ENCODE measurements at places on chromosomes 7 and 10. TPM values are rescaled to one million over a fixed set of nuclear protein-coding genes. Genes with fewer than 3 reads are reported as not detected.

Gene EMX2
- not detected for total RNA-seq

Gene BHLHA15
- total RNA-seq = 0.55 TPM

Gene EPO
- total RNA-seq = not detected

Gene SLC16A9
- total RNA-seq = 0.44 TPM

Gene LRRC18
- total RNA-seq = not detected

Gene CREB3L2
- 28.9 TPM for total RNA-seq

Gene PDE6C
- total RNA-seq = not detected

Gene CPXM2
- total RNA-seq = not detected

Gene EBF3
- total RNA-seq = not detected

Gene CYP2C8
- 0.66 TPM for total RNA-seq

Gene LIPF
- total RNA-seq = not detected

Gene PLAU
- total RNA-seq = not detected

Gene LHPP
- total RNA-seq = 27.4 TPM

Gene PRPS1L1
- not detected for total RNA-seq

Gene TMEM196
- total RNA-seq = not detected

Gene KCTD7
- 39.3 TPM for total RNA-seq

Gene BCAP29
- total RNA-seq = 16.9 TPM

Gene NPC1L1
- not detected for total RNA-seq

Gene CLCN1
- not detected for total RNA-seq

Gene VIPR2
- total RNA-seq = 0.79 TPM

Gene ICA1
- 0.82 TPM for total RNA-seq

Gene PDK4
- 0.67 TPM for total RNA-seq

Gene UBE3C
- total RNA-seq = 53.1 TPM

Gene KIF11
- total RNA-seq = 1.8 TPM

Gene SLC29A4
- total RNA-seq = 0.32 TPM

Gene LLCFC1
- not detected for total RNA-seq

Gene ZWINT
- total RNA-seq = 4.5 TPM

Gene SPDYE11
- not detected for total RNA-seq

Gene EN2
- total RNA-seq = not detected

Gene SFRP5
- 1.3 TPM for total RNA-seq

Gene SH2B2
- total RNA-seq = 2.5 TPM

Gene PNLIPRP3
- not detected for total RNA-seq

Gene AKR1C8
- 0.46 TPM for total RNA-seq

Gene DRGX
- total RNA-seq = not detected

Gene SCART1
- total RNA-seq = 5.9 TPM

Gene GPR158
- total RNA-seq = not detected

Gene PAPOLB
- not detected for total RNA-seq

Gene GARIN1A
- 3.7 TPM for total RNA-seq

Gene TPST1
- 2.6 TPM for total RNA-seq
